ENCODE measurements at places on chromosomes 3 and 15.

DNA sequence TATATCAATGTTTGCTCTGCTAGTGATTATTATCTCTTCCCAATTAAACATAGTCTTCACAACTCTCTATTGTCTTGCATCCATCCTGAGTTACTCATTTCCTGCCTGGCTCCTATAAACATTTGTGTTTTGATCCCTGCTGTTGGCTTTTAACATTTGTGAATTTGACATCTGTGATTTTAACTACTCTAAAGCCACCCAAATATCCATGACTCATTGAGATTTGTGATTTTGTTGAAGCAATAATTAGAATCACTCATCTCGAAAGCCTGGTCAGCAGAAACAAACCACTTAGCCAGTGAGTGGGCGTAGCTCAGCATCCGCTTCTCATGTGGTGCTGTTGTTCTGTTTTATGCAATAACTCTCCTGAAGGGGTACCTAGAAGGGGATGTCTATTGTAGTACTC is 174.3 kb upstream of the ZBTB20 start:
- DNase-seq = peak; percentile 54

- no peak for DNase-seq
Measured at GRCh38 chr3:150793641-150794040, 30.7 kb upstream of the SIAH2 start.

DNA sequence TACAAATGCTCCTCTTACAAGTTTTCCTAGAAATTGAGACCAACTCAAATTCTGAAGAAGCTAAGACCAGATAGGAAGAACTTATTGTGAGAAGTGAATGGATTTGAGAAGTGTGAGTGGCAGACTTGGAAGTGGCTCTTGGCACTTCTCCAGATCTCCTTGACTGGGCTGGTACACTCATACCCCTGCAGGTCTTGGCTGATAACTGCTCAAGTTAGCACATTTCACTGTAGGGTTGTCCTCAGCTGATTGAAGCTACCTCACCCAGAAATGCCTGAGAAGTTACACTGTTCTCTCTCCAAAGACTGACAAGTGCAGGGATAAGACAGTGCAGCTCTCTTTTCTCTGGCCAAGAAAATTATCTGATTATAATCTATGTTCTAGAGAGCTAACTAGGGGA is 16.5 kb upstream of the CLDN1 start:
- DNase-seq = no peak

DNA sequence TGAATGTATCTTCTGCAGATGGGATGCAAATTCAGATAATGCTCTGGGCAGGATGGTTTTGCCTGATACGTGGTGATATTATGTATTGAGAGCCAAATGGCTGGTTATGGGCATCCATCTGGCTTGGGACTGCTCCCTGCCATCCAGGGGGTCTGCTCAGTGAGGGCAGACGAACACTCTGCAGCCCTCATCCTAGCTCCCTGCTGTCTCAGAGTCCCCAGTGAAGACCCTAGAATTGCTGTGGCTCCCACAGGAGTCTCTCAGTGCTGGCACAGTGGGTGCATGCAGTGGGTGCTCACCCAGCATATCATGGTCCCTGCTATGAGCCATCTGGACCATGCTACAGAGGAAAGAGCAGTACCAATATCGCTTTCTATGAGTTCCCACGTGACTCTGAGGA is 10.3 kb downstream of the CX3CR1 start:
- DNase-seq = no peak

DNA sequence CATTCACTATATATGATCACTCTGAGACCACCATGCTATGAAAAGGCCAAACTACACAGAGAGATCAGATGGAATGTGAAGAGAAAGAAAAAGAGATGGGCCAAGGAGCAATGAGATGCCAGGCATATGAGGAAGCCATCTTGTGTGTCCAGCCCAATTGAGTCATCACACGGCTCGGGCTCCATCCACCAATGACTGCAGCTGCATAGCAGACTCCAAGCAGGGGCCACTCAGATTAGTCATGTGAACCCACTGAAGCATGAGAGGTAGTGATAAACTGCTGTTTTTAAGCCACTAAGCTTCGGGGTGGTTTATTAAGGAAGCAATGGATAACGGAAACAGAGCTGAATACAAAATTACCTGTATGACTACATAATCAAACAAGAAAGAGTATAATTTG is 185.9 kb downstream of the SUCLG2 start:
- no peak for DNase-seq

GRCh38 chr15:67501177-67501835 is 19.6 kb upstream of the C15orf61 start:
- DNase-seq = no peak
